Hepatic stellate cell (primary cell): ENCODE measurements at places on chromosomes 3 and 15.

DNA sequence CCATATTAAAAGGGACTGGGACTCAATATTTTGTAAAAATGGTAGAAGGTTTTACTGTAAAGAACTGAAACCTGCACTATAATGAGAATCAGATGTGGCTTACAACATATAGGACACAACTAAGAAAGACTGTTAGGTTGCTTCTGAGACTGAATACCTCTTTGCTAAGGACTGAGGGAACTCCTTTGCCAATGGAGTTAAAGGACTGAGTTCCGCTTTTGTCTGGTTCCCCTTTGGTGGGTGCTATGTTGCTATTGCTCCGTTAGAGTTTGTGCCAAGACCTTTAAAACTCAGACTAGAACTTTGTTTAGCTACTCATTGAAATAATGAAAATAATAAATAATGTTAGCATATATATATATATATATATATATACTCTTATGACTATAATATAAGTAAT lies 147.8 kb upstream of the KCNMB2 start:
- DNase-seq, result no peak

DNA sequence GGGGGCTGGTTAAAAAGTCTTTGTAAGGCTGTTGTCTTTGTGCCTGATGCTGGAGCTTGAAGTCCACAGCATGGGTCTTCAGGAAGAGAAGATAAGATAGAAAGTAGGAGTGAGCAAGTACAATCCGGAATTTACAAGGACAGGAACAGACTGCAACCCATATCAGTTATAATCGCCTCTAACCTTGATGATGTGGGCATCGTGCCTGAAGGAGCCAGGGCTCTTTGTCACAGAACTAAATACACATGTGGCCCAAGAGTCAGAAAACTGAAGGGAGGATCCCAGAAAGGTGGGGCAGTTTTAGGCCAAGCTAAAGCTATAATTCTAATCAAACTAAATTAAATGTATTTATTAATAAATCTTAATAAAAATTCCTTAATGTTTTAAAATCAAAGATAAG lies 132.2 kb downstream of the TMCO5A start:
- DNase-seq, result no peak

GRCh38 chr3:10437272-10437994 lies 68.0 kb downstream of the ATP2B2 start:
- peak; percentile 71 for DNase-seq

- DNase-seq, result no peak
These were observed 103.6 kb upstream of the CTNNB1 start for GRCh38 chr3:41095702-41096101.

- DNase-seq, result no peak
These were observed 207.1 kb downstream of the GBE1 start for GRCh38 chr3:81554388-81554787.

DNA sequence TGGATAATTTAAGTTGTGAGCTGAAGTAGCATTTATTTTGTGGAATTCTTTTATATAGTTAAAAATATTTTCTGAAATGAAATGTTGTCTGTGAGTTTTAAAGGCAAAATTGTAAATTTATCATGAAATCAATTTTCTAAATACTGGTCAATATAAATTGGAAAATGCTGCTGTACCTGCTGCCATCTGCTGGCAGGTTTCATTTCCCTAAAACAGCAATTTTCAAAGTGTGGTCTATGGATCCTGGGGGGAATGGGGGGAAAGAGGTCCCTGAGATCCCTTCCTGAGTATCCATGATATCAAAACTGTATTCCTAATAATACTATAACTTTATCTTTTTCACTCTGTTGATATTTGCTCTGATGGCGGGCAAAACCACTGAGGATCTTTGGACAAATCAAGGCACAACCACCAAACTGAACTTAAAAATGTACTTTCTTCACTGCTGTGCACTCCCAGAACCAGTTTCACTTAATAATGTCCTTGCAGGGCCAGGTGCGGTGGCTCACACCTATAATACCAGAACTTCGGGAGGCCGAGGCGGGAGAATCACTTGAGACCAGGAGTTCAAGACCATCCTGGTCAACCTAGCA lies 17.2 kb upstream of the CCR4 start:
- DNase-seq, result no peak

DNA sequence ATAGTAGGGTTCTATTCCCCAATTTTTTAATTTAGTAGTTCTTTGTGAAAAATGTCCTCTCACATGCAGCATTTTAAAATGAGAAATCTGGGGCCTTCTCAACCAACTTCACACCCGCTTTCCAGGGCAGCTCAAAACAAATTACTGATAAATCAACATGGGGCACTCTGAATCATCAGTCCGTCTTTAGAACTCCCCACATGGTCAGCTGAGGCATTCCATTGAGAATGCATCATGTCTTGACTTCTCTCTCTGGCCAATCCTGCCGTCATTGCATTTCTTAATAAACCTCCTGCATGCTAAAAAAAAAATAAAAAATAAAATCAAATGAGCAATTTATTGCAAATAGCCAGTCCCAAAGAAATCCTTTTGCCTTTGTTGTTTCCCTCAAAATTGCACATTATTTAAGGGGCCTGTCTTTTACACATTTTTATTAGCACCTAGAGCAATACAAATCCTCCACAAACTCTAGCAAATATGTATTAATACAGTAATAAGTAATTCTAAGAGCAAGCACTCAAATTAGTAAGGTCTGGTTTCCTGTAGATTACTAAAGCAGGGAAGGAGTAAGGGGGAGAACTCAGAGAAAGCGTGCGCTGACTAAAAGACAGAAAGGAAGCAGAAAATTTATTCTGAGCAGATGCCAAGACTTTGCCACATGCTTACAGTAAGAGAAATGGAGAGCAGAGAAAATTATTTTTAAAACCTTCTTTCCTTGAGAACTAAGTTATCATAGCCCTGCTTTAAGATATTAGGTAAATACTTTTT lies 175.7 kb downstream of the TNIK start:
- DNase-seq, result peak; percentile 71
